KG1 (cell line): ENCODE measurements at places on chromosomes 1 and 21.

- DNase-seq = no peak
Measured at GRCh38 chr1:27235827-27236226, 1.4 kb downstream of the WDTC1 start.

- no peak for DNase-seq
Measured at GRCh38 chr1:203676455-203676854, 49.8 kb downstream of the ATP2B4 start.

GRCh38 chr1:37808369-37809319 lies 636 bp upstream of the YRDC start:
- DNase-seq = no peak

DNA sequence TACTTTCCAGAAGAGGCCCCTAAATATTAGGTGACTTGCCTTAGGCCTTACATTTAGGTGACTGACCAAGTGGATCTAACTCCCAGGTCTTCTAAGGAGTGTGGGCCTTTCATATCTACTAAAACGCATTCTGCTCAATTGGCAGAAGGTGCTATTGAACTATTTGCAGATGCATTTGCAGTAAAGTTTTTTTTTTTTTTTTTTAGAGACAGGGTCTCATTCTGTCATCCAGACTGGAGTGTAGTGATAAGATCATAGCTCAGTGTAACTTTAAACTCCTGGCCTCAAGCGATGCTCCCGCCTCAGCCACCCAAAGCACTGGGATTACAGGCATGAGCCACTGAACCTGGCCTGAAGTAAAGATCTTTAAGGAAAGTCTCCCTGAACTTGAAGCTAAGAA lies 13.0 kb upstream of the ACBD6 start:
- DNase-seq = no peak

- no peak for DNase-seq
Measured at GRCh38 chr1:51745304-51745570, 128.3 kb downstream of the OSBPL9 start.

DNA sequence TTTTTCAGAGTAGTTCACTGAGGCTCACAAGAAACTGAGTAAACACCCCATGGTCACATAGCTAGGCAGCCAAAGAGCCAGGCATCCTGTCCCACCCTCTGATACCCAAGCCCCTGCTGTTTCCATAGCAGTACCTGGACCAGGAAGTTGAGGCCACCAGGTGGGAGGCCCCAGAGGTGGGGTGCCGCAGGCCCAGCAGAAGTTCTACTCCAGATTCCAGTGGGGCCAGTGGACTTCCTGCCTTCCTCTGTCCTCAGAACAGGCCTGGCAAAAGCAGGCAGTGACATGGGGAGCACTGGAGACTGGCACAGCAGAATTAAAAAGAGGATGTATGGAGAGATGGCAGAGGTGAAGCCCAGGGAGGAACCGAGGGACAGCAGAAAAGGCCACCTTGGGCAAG lies 19.0 kb downstream of the FOXO6 start:
- no peak for DNase-seq

DNA sequence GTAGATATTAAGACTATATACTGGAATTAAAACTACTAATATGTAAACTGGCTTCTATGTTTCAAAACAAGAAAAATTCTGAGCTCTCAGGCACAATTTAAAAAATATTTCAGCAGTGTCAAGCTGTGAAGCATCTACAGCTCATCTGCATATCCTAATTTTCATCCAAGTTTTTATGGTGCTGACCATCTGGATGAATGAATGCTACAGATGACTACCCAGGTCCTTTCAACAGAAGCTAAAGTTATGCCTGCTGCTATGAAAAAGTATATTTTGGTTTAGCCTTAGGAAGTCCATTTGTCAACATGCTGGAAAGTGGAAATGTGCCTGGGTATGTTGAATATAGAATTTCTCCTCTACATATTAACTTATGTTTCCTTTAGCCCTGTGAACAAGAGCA lies 206.9 kb downstream of the NEGR1 start:
- no peak for DNase-seq

GRCh38 chr1:154406886-154407197 lies 1.7 kb downstream of the IL6R start:
- no peak for DNase-seq

- no peak for DNase-seq
Measured at GRCh38 chr1:184388319-184388889, 1.6 kb downstream of the C1orf21 start.

DNA sequence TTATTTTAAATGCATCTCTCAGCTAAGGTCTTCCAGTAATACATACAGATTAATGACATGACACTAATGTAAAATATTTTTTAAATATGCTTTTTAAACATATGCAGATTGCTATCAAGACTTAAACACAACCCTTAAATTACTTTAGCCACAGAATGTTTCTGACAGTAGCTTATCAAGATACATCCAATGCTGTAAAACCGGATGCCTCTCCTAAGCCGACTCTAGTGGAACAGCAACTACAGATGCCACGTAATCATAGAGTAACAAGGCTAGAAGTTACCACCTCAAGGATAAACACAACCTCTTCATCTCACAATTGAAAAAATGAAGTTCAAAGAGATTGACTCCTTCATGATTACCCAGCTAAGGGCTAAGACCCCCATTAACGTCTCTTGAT lies 68.4 kb downstream of the ZZZ3 start:
- DNase-seq = no peak

DNA sequence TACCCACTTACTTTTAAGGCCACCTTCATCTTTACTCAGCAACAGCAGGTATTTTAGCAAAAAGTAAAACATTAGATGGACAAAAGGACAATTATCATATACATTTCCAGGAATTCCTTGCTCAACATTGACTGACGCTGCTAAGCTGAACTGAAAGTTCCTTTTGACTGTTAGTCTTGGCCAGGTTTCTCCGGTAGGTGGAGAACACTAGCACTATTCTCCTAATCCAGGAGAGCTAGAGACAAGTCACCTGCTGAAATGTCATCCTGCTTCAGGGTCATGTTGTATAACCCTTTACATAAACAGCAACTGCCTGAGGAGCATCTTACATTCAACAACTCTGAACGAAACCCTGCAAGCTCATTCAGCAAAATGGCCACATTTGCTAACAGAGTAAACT lies 109.0 kb upstream of the ESRRG start:
- no peak for DNase-seq

- no peak for DNase-seq
Measured at GRCh38 chr1:3092530-3092929, 23.5 kb downstream of the PRDM16 start.

- DNase-seq = no peak
Measured at GRCh38 chr1:119308130-119308700, 60.4 kb upstream of the HAO2 start.

GRCh38 chr21:44702973-44703730 lies 6.2 kb downstream of the KRTAP10-12 start:
- DNase-seq = no peak

- DNase-seq = no peak
Measured at GRCh38 chr1:203036135-203036534, 9.8 kb downstream of the PPFIA4 start.

GRCh38 chr21:35111321-35111930 lies 62.3 kb upstream of the RUNX1 start:
- DNase-seq = no peak

GRCh38 chr1:163069142-163069541 lies at the start of gene RGS4:
TSS of gene RGS4 (plus strand) at chr1:163069361. CDS start at chr1:163069485, 124 bp downstream.
- DNase-seq = no peak

DNA sequence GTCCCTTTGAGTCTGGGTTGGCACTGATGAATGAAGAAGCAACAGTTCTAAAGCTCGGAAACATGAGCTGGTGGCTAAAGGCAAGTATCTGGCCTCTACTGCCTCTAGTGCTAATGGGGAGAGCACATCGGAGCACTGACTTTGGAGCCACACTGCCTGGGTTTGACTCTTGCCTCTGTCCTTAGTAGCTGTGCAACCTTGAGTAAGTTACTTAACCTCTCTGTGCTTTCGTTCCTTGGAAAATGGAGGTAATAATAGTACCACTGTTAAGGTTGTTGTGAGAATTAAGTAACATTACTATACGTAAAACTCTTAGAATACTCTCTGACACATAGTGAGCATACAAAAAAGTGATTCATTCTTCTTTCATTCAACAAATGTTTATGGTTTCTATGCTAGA lies 211.2 kb downstream of the ATG4C start:
- no peak for DNase-seq

- no peak for DNase-seq
Measured at GRCh38 chr1:228180959-228181644, 15.5 kb downstream of the IBA57 start.

DNA sequence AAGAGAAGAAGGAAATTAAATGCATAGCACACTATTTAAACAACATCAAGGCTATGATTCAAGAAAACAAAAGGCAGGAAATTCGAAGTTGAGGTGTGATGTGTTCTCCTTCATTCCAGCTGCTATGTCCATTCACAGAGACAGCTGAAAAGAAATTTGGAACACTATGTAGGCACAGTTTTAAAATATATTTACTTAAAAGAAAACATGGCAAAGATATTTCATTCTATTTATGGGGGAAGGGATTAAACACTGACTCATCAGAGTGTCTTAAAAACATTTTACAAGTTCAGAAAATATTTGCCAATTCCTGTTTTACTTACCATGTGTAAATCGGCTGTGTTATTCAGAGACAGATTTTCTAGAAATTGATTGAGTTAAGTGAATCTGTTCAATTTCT lies 39.4 kb upstream of the NGF start:
- DNase-seq = no peak

- DNase-seq = no peak
Measured at GRCh38 chr1:65141394-65141793, 6.6 kb upstream of the AK4 start.

- DNase-seq = no peak
Measured at GRCh38 chr1:234468580-234468979, 10.4 kb downstream of the TARBP1 start.

GRCh38 chr1:19524791-19525190 lies 39.5 kb upstream of the CAPZB start:
- DNase-seq = no peak

DNA sequence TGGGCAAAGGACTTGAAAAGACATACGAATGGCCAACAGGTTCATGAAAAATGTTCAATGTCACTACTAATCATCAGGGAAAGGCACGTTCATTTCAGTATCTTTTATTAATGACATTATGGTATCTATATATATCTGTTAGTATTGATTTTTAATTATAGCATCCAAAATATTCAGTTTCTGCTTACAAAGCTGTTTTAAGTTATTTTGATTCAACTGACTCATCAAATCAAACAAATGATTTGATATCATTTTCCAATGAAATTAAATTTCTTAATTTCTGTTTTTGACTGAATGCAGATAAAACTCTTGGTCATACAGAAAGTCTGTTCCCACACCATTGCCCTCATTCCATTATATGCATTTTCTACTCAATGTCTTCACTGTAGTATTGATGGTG lies 315.9 kb downstream of the PDE4B start:
- no peak for DNase-seq

- no peak for DNase-seq
Measured at GRCh38 chr1:234746798-234747196, 136.8 kb upstream of the IRF2BP2 start.

GRCh38 chr1:243269461-243269801 lies 13.6 kb downstream of the SDCCAG8 start:
- no peak for DNase-seq

- no peak for DNase-seq
Measured at GRCh38 chr1:46210561-46210960, 7.4 kb downstream of the LURAP1 start.

GRCh38 chr1:2174348-2175054 lies 20.1 kb downstream of the FAAP20 start:
- peak; percentile 15 for DNase-seq

DNA sequence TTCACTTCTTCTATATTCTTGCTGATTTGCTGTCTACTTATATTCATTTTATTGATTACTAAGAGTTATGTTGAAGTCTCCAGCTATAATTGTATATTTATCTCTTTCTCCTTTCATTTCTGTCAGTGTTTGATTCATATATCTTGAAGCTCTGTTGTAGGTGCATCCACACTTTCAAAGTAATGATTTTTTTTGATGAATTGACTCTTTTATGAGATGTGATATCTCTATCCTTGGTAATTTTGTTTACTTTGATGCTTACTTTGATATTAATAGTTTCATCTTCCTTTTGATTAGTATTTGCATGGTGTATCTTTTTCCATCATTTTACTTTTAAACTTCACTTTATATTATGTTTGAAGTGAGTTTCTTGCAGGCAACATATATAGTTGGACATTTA lies 110.8 kb downstream of the XPR1 start:
- no peak for DNase-seq

- DNase-seq = no peak
Measured at GRCh38 chr1:183144752-183145151, 41.3 kb upstream of the LAMC2 start.

- DNase-seq = no peak
Measured at GRCh38 chr1:15728937-15729657, 7.0 kb upstream of the SLC25A34 start.

DNA sequence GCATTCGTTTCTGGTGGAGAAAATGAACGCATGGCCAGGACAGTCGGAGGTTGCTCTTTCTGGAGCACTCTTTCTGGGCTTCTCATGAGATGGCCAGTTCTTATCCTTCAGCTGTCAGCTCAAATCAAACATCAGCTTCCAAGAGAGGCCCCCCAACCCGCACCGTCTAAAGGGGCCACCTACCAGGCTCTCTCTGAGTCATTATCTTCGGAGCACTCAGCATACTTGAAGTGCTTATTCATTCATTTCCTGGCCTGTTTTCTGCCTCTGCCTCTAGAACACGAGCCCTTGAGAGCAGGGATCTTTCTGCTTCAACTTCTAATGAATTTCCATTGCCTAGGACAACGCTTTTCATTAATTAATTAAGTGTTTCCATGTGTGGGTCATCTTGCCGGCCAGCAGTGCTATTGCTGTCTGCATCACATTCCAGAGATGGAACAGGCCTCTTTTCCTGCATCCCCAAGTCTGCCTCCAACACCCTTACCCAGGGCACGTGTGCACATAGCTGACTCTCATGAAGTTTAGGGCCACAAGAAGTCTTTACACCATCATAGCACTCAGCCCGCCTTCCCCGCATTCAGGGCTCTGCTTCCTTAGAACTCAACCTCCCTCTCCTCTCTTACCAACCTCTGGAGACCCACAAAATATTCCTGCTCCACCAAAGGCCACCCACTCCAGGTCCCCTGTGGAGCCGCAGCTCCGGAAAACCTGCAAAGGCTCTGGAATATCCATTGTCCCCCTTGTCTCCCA lies 52.1 kb upstream of the LAPTM5 start:
- DNase-seq = no peak

- DNase-seq = no peak
Measured at GRCh38 chr1:228347181-228347580, 59.5 kb downstream of the TRIM11 start.

DNA sequence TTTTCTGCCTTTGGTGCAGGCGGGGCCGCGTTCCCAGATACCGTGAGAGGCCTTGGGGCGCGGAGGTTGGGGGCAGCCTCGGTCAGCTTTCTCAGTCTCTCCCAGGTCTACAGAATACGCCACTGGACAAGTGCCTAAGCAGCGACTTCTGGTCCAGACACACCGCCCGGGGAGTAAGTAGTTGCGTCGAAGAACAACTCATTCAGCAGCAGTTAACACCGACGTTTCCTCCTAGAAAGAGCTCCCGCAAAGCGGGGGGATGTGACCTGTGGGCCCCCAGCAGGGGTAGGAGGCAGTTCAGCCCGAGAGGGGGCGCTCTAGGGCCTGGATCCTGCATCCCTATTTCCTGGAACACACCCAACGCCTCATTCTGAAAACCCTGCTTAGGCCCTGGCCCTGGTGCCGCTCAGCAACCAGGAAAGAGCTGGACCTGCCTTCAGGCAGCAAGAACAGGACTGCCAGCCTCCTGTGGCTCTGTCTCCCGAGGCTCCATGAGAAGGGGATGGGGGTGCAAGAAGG lies 6.5 kb upstream of the BARHL2 start:
- no peak for DNase-seq
